Hypothalamus (tissue), 51 donors: ENCODE measurements at places on chromosomes 2 and 18.

DNA sequence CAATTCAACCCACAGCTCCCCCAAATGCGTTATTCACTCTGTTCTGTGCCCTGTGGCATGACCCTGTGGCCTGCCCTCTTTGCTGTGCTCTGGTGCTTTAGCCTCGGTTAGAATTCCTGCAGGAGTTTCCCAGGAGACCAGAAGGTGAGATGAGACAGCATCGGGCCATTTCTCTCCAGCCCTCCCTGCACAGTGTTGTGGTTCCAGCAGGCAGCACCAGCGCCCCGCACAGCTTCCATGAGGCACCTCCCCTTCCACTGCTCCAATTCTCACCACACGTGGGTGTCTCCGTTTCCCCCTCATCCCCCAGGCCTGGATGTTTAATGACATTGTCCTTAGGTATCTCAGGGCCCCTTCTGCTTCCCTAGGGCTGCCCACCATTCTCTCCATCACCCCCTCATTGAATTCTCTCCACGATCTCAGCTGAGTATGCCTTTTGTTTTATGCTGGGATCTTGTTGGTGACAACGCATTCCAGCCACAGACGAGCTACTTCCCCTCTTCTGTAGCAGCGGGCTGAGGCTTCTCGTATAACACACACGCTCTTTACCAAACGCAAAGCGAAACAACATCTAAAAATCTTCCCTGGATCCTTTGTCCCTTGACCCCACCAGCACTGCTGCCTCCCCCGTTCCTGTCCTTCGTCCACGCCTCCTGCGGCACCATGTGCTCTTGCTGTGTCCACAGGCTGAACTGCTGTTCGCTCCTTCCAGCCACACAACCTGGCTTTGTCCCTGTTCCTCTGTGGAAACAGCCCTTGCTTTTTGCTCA, 35.1 kb downstream of the ACKR3 start:
- DNase-seq, result no peak

GRCh38 chr18:54696616-54697293, 105.7 kb downstream of the DYNAP start:
- no peak for DNase-seq

DNA sequence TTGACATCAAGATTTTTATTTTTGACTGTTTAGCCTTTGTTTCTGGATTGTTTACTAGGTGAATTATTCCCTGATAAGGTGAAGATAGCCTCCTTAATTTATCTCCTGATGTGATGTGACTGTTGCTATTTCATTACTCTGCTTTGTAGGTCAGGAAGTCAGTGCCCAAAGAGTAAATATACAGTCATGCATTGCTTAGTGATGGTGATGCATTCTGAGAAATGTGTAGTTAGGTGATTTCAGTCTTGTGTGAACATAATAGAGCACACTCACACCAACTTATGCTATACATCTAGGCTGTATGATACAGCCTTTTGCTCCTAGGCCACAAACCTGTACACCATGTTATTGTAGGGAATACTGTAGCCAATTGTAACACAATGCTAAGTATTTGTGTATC, 102.4 kb upstream of the THUMPD2 start:
- no peak for DNase-seq

DNA sequence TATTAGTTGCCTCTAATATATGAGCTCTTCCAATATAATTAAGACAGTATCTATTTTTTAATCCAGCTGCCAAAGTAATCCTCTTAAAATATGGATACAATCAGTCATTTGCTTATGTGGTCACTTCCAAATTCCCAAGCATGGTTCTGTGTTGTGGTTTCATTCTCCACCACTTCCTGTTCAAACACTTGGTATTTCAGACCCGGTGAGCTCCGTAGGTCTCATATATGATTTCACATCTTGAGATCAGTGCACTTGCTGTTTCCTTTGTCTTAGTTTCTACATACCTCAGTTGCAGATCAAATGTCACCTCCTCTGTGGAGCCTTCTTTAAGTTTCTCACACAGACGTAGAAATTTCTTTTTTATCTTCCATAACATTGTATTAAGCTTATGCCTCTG, 254.2 kb downstream of the KCNS3 start:
- DNase-seq, result no peak

GRCh38 chr2:46984642-46985476, 69.3 kb upstream of the MCFD2 start:
- peak; percentile 48 for DNase-seq

DNA sequence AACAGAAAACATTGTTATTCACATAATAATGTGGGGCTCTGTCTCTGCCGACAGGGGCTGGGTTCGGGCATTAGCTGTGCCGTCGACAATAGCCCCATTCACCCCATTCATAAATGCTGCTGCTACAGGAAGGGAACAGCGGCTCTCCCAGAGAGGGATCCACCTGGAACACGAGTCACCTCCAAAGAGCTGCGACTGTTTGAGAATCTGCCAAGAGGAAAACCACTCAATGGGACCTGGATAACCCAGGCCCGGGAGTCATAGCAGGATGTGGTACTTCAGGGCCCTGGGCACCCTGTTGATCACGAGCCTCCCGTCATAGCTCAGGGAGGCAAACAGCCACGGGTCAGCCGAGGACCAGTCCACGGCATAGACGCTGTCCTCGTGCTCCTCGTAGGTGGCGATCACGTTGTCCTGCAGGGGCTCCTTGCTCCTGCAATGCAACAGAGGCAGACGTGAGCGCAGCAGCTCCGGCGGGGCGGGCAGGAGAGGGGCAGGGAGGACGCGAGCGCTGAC, 188.5 kb downstream of the EIPR1 start:
- peak; percentile 60 for DNase-seq

DNA sequence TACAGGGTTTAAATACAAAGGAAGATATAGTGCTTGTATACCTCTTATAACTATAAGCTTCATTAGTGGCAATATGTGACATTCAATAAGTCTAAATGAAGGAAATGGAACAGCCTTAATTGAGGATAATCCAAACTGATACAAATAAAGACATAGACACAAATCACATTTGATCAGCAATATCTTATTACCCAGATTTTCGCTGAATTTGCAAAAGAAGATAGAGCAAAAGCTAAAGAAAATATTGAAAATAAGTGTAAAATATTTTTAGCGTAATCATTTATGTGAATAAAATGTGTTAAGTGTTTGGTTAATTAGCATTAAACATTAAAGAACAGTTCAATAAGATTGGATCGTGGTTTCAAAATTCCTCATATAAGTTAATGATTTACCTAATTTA, 51.2 kb downstream of the CCDC148 start:
- no peak for DNase-seq

DNA sequence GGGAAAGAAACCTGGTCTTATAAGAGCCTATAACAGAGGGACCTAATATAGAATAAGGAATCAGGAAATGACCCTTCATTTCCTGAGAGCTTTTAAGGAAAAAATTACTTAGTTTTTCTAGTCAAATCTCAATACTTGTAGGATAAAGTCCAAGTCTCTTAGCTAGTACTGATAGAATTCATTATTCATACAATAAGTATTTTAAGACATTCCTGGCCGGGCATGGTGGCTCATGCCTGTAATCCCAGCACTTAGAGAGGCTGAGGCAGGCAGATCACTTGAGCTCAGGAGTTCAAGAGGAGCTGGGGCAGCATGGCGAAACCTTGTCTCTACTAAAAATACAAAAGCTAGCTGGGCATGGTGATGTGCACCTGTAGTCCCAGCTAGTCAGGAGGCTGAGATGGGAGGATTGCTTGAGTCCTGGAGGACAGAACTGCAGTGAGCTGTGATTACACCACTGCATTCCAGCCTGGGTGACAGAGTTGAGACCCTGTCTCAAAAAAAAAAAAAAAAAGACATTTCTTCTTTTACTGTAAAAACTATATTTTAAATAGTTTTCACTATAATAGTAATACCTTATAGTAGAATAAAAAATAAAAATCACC, 3.2 kb downstream of the RAB3GAP1 start:
- DNase-seq, result no peak

DNA sequence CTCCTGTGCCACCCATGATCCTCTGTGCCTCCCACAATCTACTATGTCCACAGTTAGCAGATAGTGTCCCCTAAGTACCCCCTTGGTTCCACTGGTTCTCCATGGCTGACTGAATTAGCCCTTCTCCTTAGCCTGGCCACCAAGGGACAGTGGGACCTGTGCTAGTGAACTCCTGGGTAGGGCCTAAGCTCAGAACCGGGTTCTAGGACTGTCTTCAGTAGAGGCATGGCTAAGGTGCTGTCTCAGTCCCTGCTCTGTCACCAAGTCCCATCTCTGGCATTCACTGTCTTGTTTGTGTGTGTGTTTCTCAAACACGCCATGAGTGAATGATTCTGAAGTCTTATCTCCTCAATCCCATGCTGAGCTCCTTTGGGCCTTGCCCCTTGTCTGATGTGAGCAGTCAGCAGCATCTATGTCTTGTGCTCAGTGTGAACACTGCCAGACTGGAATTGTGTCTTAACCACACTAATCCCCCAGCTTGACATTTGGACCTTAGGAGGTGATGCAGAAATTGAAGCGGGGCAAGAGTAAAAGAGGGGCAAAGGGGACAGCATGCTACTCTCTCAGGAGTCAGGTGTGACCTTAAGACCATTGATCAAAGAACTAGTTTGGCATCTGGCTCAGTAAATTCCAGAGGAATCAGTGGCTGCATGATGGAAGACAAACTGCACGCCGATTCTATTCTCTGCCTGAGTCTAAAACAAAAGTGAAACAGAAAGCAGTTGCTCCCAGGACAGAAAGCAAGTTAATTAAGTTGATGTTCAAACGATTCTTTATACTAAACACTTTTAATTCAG, 190.5 kb downstream of the ALPK2 start:
- DNase-seq, result no peak

DNA sequence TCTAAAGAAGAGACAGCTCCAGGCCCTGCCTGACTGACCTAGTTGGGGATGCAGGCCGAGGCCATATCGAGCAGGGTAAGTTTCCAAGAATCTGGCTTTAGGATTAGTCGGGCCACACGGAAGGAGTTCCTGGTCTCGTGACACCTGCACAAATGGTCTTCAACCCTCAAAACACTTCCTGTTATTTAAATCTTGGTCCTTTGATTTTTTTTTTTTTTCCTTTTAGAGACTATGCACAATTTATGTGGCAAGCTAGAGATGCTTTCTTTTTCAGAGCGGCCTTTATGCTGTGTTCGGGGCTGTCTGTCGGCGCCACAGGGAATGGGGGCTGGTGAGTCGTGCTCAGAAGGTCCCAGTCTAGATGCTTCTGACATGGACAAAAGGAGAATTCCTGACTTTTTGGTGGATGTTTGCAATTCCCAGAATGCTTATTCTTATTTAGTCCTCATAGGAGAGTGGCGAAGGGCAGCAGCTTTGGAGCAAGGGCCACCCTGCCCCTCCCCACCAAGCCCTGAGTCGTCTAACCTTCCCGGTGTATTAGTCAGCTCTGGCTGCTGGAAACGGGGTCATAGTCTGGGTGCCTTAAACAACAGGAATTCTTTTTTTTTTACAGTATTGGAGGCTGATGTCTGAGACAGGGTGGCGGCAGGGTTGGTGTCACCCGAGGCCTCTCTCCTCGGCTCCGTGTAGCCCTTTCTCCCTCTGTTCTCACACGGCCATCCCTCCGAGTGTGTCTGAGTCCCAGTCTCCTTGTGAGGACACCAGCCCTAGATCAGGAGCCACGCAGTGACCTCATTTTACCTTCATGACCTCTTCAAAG, 27.4 kb downstream of the HPCAL1 start:
- DNase-seq, result no peak

DNA sequence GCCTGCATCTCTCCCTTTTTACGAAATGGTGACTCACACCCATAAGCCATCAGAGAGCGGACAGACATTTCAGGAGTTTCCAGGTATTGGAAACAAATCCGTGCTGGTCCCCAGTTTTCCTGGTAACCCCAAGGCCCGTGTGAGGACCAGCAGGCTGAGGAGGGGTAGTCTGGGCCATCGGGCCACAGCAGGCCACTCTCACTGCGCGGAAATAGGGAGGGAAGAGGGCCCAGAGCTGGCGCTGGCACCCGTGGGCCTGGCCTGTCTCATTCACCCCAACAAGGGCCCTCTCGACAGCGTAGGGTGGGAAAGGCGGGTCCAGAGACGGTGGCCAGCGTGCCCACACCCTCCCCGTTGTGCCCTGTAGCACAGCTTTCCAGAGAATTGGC, 13.7 kb upstream of the FAHD2A start:
- no peak for DNase-seq

DNA sequence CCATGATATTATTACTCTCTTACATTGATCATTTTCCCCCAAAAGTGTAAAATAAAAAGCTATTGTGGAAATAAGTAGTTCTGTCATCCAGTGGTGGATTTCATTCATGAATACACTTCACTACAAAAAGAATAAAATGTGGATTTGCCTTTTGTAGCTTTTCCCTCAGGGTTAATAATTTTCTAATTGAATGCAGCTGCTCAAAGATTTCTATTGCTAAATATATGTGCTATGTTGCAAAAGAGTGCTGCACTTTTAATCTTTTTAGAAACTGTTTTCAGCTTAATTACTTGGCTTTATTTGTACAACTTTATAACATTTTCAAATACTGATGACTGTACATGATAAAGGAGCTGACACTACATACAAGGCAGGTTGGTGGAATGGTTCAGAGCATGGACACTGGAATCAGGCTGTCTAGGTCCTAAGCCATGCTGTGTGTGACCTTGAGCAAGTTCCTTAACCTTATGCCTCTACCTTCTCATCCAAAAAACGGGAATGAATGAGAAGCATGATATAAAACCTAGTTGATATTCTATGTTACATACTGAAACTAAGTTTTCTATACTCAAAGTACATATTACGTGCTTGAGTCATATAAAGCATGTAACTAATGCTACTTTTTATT, 128.8 kb downstream of the THSD7B start:
- DNase-seq, result no peak

- no peak for DNase-seq
These were observed 472.8 kb downstream of the PLCL1 start for GRCh38 chr2:198277181-198277580.

- DNase-seq, result no peak
These were observed 6.2 kb upstream of the MYL12B start for GRCh38 chr18:3255611-3256165.

GRCh38 chr2:13884291-13884976, 748.1 kb upstream of the LRATD1 start:
- no peak for DNase-seq

DNA sequence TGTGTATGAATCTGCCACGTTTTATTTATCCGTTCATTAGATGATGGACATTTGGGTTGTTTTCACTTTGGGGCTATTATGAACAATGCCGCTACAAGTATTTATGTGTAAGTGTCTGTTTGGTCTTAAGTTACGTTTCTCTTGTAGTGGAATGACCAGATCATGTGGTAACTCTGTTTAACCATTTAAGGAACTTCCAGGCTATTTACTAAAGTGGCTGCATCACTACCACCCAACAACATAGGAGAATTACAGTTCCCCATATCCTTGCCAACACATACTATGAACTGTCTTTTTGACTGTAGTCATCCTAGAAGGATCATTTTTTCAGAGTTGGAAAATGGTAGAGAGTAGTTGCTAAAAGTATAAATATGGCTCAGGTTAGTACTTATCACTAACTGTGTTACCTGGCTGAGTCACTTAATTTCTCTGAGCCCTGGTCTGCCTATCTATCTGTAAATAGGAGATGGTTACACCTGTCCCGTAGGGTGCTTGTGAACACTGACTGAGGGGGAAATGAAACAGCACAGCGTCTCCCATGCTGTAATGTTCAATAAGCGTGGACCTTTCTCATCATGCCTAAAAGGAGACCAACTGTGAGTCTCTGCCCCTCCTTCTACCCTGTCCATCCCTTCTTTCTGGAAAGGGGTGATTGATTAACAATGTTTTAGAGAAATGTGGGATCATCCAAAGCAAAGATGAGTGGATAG, 103.1 kb downstream of the SH3RF3 start:
- DNase-seq, result no peak
